ENCODE measurements at places on chromosomes 5 and 9.
A peak's percentile ranks its signal among the peaks of the same experiment; 100 is the strongest.

DNA sequence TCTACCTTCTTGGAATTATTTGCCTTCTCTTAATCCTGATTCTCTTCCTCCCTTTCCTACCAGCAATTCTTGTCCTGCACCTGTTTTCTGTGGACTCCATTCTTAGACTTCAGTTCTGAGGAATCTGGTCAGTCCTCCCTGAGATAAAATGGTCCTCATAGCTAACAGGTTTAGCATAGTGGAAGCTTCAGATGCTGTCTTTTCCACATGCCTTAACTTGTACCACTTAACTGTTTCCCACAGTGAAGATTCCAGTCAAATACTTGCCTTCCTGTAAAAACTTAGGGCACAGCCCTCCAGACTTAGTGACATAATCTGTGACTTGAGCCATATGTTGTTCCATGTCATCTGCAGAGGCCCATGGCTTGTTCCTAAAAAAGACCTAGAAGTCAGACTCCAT lies 261.3 kb downstream of the CWC27 start:
- no peak for DNase-seq

DNA sequence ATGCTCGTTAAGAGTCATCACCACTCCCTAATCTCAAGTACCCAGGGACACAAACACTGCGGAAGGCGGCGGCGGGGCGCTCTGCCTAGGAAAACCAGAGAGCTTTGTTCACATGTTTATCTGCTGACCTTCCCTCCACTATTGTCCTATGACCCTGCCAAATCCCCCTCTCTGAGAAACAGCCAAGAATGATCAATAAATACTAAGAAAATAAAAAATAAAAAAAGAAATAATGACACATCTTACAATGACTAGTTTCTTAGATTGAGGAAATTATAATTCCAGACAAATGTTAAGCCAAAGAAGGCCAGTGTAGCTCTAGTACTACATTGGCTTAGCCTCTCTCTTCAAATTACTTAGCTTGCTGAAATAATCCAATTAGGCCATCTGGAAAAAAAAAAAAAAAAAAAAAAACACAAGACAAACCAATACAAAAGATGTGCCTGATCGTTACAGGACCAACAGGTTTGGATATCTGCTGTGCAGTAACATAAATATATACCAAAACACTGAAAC lies 58.0 kb downstream of the ANXA2R start:
- DNase-seq, result peak; percentile 23

GRCh38 chr5:173281910-173282309 lies 46.3 kb downstream of the STC2 start:
- no peak for DNase-seq

DNA sequence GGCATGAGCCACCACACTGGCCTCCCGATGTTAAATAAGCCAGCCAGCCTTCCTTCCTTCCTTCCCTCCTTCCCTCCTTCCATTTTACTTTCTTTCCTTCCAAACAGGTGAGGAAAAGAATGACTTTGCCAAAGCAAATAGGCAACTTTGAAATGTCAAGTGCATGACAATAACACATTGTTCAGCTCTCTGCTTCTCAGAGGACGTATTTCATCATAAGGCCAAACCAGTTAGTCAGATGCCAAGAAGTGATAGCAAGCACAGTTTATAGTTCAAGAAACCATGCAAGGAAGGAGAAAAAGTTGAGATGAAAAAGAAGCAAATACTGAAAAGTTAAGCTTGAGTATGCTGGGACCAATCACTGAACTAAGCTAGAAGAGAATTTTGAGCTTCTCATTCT lies 29.5 kb downstream of the POU4F3 start:
- DNase-seq, result no peak

DNA sequence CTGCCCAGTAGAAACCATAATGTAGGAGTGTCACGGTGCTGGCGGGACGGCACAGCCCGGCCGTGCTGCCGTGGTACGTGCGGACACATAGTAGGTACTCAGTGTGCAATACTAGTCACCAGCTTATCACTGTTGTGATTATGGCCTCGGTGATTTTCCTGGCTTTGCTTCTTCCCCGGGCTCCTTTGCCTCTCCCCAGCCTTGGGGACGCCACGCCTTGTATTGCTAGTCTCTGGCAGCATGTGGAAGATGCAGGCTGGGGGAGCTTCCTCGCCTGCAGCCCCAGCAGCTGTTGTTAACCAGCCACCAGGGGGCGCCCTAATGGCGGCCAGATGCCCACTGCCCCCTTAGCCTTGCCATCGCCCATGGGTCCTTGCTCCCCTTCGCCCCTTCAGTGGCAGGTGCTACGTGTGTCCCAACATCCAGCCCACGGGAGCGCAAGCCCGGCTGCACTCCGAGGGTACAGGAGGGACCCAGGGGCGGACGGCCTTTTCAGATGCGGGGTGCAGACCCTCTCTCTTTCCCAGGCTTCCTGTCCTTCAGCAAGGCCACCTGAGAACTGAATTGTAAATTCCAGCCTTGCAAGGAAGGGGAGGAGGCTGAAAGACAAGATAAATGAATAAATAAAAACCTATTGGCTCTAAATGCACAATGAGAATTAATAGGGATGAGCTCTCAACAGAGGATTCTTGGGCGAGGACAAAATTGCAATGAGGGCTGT lies 8.0 kb downstream of the NTNG2 start:
- peak; percentile 65 for DNase-seq

DNA sequence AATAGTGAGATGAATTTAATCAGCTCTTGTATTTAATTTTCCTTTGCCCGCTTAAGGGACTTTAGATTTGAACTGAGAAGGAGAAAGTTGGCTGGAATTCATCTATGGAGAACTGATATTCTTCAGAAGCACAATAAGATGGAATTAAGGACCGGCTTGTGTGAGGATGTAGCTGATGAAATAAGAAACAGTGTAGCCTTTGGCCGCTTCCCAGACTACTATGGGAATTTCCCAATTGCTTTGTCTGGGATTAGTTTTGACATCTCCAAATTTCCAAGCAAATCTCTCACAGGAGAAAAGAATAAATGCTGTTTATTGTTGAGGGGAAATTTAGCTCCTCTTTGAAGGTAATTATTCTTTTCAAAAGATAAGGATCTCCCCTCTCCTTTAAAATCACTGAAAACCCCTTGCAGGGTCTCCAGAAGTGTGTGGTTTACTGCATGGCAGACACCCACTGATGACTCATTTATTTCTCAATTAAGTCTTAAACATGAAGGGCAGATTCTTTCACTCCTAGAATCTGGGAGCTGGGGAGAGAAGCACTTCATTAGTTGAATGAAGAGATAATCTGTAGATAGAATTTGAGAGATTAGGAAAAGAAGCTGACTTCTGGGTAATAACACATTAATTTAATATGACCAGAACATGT lies 606.5 kb upstream of the ADAMTS16 start:
- no peak for DNase-seq

DNA sequence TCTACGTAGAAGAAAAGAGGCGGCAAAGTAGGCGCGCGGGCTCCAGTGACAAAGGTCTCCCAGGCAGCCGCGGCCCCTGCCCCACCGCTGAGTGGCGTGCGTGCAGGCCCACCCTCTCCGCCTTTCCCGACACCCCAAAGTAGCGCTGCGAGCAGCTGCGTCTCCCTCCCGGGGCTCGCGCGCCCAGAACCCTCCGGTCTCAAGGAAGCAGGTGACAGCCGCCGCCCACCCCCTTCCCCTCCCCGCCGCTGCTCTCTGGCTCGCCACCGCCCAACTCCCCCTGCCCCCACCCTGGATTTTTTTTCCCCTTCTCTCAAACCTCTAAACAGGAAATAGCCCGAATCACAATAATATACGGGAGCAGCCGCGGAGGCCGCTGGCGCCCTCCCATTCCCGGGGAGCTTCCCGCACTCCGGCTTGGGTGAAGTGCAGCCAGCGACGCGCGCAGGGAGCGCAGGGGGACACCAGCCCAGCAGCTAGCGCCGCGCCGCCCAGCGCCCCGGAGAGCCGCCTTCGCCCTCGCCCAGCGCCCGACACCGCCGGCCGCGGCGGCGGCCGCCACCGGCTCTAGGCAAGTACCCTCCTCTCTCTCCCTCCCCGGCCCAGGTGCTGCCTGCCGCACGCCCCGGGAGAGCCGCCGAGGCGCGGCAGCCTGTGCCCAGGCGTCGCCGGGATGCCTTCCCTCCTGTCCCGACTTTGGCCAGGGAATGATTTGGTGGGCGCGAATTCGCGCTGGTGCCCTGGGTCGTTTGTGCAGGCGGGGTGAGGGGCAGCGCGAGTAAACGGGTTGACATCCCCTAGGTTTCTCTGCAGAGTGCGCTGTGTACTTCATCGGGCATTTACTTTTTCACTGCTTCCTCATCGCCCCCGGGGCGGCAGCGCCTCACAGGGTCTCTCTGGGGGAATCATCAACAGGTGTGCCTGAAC lies 52.7 kb upstream of the TJP2 start:
- DNase-seq, result peak; percentile 72

DNA sequence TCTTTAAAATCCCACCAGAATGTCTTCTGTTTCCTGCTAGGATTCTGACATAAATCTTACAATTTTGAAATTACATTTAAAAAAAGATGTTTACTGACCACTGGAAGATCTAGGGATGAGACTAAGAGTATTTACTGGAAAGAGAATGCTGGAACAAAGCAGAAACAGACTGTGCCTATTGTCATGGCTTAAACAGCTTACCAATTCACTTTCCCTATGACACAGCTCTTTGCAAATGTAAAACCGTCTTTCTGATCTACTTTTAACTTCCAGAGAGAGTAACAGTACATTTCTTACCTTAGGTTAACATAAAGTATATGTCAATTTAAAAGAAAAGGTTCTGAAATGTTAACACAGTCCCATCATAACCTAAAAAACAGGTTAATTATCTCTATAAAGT lies 10.7 kb downstream of the GIN1 start:
- DNase-seq, result no peak

DNA sequence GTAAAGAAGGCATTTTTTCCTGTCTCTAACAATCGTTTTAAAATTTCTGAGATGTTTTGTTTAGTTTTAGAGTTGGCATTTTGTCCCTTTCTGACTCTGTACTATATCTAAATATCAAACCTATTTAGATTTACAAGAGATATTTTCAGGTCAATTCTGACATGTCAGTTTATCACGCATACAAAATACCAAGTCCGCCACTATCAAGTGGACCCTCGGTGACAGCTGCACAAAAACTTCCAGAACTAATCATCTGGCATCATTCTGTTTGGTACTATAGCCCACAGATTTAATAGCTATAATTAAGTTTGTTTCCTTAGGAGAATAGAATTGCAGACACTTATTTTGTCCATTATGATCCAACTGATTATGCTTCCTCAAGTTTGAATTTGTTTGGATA lies 1278.2 kb downstream of the CDH12 start:
- peak; percentile 6 for DNase-seq

DNA sequence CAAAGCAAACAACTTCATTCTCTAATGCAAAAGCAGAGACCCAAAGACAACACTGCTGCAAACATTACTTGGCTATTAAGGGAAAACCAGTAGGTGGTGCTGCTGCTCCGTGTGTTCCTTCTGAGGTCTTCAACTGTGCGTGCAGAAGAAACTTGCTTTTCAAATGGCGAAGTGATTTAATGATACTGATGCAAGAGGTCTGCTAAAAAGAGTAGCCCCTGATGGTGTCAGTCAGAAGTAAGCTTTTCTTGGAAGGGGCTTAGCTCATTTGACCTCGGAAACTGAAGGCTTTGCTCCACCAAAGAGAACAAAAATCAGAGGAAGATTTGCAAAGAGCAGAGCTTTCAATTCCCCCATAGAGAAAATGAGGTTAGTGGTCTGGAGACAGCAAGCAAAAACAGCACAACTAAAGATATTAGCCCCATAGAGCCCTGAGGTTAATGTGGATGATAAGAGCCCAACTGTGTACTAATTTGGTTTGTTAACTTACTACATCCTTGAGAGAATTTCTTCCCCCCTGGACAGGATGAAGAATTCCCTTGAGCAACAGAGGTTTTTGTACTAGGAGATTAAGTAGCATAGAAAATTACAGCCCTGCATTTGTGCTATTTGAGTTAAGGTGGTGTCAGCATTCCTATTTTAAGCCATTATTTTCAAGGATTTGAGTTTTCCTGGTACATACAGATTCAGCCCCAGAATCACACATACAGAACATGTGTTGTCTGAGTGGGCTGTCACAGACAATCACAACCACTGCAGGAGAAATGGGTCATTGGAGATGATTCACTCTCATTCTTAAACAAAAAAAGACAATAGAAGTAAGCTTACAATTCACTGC lies 153.2 kb upstream of the C9orf72 start:
- DNase-seq, result peak; percentile 88

- no peak for DNase-seq
Observed at GRCh38 chr5:100706776-100707175, 171.6 kb downstream of the FAM174A start.

DNA sequence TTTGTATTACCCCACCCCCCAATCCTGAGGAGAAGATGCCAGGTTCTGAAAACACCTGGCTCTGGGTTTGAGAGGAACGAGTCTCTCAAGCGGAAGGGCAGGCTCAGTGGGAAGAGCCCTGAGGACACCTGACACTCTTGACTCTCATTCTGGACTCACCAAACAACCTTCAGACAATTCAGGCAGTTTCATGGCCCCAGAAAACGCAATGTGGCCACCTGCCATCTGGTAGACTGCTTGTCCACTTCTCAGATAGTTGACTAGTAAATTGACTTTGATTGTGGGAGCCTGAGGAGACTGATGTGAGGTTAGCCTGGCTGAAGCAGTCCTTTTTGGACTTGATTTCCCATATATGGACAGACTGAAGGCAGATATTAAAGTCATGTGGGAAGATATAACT lies 117.5 kb upstream of the FSTL4 start:
- no peak for DNase-seq

DNA sequence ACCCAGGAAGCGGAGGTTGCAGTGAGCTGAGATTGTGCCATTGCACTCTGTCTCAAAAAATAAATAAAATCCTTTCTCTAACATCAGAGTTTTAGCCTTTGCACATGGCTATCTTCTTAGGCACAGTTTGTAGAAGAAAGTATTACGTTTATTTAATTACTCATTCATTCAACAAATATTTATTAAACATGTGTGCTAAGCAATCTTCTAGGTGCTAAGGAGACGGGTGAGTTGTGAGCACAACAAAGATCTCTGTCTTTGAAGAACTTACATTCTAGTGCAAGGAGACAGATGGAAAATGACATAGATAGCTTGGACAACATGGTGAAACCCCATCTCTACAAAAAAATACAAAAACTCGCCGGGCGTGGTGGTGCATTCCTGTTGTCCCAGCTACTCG lies 122.3 kb upstream of the MYO10 start:
- DNase-seq, result no peak

DNA sequence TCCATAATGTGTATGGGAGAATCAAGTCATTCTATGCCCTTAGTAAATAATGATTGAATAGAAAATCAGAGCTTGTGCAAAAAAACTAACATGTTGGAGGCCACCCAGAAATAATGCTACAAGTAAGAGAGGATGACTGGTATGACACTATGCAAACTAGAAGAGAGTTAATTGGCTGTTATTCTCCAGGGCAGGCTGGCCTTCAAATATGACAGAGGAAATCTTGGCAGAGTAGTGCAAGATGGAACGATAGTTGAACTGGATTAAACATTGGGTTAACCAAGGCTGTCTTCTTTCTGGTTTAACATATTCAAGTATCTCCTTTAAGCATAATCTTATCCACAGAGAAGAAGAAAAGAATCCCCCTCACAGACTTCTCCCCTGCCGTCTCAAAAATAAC lies 196.1 kb downstream of the MPDZ start:
- no peak for DNase-seq

Measured in NCI-H1092 treated with DMSO at 0.1 percent for 48 hours (cell line).